ENCODE measurements at places on chromosomes 6 and 20. TPM values are rescaled to one million over a fixed set of nuclear protein-coding genes. Genes with fewer than 3 reads are reported as not detected.

The PRDM1 gene
- 7.2 TPM for total RNA-seq

GRCh38 chr20:50395251-50395729 is 114.9 kb upstream of the PTPN1 start:
- no peak for DNase-seq

The ARMC2 gene
- total RNA-seq, result 15.3 TPM

- no peak for DNase-seq
Measured at GRCh38 chr6:842141-842540, 149.2 kb upstream of the EXOC2 start.

The ANKRD66 gene
- not detected for total RNA-seq

DNA sequence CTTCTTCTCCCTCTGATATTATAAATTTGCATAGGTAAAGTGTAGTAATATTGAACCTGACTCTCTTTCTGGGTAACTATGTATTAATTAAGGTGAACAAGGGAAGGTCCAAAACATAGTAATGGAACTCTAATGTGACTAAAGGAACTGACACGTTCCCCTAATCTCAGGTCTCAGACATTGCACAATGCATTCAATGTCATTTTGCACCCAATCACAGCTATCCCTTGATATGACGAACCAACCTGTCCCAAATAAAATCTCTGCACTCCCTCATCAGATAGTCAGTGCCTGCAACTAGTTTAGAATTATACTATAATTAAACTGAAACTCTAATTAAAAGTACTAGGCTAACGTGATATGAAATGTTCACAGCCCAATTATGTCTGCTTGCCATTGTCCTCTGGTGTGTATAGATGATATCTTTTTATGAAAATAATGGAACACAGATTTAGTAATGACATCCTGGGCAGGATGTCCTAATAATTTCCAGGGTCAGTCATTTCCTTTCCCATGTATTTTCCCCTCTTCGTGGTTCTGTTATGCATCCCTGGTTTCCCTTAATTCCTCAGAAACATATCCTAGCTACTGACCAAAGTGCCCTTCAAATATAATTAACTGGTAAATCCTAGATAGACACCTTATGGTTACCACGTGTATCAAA is 36.8 kb downstream of the PTPRK start:
- no peak for DNase-seq

DNA sequence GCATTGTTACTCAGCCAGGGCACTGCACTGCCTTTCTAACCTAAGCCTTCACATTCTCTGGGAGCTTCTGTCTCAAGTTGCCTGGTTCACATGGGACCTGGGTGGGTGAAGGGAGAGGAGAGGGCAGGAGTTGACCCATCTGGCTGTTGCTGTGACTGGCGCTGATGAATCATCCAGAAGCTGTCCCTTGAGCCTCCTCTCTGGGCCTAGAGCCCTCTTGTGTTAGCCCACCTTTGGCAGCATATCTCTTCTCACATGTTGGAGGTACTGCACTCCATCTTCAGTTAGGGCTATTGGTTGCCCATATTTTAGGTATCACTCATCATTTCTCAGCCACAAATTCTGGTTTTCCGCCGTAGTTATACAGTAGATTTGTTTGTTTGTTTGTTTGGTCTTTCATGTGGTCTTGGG is 19.8 kb downstream of the XRN2 start:
- DNase-seq, result no peak

The SDC4 gene
- 165 TPM for total RNA-seq

DNA sequence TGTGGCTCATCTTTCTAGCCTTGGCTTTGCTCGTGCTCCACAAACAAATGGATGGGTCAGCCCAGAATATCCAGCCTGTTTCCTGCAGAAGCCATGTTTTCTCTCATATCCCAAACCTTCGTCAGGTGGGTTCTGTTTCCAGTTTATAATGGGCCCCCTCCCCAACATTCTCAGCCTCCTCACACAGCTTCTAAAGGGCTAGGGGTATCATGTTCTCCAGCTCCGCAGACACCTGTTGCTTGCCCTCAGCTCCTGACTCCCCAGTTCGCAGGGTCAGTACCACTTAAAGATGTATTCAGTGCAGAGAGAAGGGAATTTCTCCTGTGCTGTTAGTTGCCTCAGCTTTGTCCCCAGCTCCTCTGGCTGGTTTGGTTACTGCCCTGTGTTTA is 447.3 kb upstream of the JARID2 start:
- DNase-seq, result no peak

The MLIP gene
- total RNA-seq, result 0.47 TPM

The PTPRT gene
- total RNA-seq, result 2.2 TPM

DNA sequence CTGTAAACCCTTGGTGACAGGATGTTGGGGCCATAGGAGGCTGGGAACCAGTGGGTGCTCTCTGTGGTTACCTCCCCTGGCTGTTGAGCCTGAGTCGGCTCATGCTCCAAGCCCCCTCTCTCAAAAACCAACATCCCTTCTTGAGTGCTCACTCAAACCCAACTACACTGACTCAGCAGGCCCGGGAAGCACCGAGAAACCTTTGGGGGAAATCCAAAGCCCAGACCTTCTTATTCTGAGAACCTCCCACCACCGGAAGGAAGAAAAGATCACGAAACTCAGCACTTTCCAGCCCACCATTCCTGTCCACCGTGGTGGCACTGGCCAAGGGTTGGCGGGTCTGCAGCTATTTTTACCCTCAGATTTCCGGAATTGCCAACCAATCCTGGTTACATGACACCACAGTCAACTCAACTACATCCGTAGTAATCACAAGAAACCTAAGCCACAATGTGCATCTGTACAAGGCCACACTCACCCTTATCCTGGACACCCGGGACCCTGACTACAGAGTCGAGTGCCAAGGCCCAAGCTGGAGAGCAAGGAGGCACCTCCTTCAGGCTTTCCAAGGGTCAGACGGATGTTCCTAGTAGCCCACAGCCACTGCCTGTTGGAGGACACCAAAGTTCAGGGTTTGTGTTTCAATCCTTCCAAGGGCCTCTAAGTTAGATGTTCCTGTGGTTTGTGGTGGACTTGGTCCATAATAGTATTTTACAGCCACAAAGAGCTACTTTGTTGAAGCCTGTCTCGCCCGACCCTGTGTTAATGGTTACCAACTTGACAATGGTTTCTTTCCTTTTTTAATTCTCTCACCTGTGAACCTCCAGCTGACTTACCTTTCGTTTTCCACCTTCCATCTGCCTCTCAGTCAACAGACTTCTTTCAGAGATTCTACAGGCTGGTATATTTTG is 317.0 kb downstream of the CDC5L start:
- DNase-seq, result no peak

- no peak for DNase-seq
Measured at GRCh38 chr6:87628881-87629280, 38.9 kb downstream of the ORC3 start.

The HTR1E gene
- not detected for total RNA-seq

GRCh38 chr6:11835065-11835464 is 56.5 kb upstream of the ADTRP start:
- DNase-seq, result no peak

DNA sequence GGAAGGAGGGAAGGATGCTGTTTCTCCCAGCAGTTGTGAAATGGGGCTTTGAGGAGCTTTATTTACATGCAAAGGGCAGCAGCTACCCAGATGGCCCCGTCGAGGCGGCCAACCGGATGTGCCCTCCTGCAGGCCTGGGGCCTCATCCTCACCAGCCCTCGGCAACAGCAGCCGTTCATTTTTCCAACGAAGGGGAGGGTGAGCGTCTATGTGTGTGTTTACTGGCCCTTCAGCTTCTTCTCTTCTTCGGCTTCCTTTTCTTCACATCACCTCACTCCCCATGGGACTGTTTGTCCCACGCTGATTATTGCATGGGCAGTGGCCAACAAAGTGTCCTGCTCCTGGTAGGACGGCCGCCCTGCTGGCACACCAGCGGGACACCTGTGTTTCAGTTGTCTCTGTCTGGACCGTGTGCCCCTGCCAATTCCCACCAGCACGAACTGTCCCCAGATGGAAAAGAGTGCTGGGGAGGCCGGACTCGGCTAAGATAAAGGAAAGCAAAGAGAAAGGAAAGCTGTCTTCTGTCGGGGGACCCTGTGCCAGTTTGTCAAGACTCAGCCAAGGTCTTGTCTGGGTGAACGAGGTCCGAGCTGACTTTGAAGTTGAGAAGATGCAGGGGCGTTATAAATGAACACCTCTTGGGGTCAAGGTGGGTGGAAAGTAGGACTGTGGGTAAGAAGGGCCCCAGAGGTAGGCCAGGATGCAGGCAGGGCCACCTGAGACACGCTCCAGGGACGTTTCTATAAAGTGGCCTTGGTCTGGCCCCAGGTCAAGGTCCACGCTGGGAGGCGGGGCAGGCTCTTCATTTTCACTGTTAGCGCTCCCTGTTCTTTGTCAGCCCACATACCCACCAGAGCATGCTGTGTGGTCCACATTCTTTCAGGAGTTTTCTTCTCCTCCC is 57.0 kb downstream of the FAM50B start:
- DNase-seq, result no peak

The MEP1A gene
- not detected for total RNA-seq

The LST1 gene
- total RNA-seq, result 17.8 TPM

The DAAM2 gene
- total RNA-seq, result 36.5 TPM

The ITPA gene
- 32.0 TPM for total RNA-seq

GRCh38 chr20:44666066-44666465 is 14.6 kb upstream of the ADA start:
- no peak for DNase-seq

The SAMD3 gene
- total RNA-seq, result 1.4 TPM

- DNase-seq, result no peak
Measured at GRCh38 chr6:105324386-105324950, 78.4 kb downstream of the PREP start.

DNA sequence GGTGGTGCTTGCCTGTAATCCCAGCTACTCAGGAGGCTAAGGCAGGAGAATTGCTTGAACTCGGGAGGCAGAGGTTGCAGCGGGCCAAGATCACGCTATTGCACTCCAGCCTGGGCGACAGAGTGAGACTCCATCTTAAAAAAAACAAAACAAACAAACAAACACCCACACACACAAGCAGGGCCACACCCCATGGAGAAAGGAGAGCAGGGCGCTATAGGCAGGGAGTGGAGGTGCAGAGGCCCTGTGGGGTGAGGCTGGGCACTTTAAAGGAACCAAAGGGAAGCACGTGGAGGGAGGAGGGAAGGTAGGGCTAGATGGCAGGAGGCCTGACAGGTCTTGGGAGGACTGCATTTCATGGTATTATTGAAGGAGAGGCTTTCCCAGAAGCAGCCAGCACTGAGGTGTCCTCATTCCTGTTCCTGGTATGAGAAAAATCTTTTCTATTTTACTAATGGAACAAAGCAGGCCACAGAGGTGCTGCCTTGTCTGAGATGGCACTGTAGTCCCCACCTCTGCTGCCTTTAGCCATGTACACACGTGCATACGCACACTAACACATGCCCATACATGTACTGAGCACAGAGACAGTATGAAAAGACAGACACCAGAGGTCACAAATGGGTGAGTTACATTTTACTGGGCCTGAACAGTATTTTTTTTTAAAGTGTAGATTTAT is 44.0 kb downstream of the BCAS4 start:
- DNase-seq, result no peak

DNA sequence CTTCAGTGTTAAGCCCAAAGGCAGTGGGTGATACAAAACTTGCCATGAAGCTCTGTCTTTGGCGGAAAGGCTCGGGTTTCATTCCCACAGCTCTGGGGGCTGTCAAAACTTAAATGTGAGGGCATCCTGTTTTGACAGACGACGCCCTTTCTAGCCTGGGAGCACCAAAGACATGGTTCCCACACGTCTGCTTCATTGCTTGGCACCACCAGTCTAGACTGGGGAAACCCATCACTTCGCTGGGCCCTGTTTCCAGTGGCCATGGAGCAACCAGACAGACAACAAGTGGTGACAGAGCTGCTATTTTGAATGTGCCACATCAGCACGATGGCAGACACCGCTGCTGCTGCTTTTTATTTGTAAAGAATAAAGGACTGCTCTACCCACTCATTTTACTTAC is 127.5 kb downstream of the SASH1 start:
- DNase-seq, result no peak

The PARD6B gene
- 5.3 TPM for total RNA-seq

The CENPW gene
- total RNA-seq, result 2.9 TPM

The FRMD1 gene
- 0.79 TPM for total RNA-seq

The ASIP gene
- total RNA-seq, result not detected

- DNase-seq, result no peak
Measured at GRCh38 chr6:150252714-150253444, 110.0 kb downstream of the PPP1R14C start.

DNA sequence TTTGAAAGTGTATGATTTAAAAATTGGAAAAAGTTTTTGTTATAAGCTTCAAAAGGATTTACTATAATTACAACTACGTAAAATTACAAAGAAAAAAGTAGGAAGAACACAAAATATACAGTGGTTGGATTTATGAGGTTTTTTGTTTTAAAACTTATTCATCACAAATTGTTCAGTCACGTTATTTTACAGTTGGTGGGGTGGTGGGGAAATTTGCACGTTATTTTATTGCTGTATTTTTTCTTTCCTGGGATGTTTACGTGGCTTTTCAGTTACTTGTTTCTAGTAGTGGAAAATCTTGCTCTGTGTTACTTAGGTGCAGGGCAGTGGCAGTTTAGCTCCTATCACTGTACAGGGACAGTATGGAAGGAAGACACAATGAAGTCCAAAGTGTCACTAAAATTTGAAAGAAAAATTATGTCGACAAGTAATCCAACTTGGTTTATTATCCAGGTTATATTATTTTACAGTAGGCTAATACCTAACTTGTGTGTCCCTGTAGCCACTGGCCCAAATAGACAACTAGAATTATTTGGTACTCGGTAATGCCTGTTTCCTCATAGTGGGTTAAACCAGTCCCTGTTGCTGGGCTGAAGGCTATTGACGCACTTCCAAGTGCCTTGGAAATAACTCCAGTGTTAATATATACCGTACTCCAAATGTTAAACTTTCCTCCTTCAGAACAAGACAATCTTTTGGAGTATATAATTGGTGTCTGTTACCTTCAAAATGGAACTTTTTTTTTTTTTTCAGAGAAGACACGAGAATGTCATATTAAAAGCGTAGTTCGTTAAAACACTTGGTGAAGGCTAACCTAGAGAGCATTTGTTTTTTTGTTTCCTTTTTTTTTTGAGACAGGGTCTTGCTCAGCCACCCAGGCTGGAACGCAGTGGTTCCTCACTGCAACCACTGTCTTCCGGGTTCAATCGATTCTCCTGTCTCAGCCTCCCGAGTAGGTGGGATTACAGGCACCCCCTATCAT is 4.6 kb downstream of the JARID2 start:
- no peak for DNase-seq
